ENCODE measurements at places on chromosomes 12 and 14.
A peak's percentile ranks its signal among the peaks of the same experiment; 100 is the strongest.

- DNase-seq = no peak
Measured at GRCh38 chr12:41920355-41920754, 224.3 kb downstream of the GXYLT1 start.

DNA sequence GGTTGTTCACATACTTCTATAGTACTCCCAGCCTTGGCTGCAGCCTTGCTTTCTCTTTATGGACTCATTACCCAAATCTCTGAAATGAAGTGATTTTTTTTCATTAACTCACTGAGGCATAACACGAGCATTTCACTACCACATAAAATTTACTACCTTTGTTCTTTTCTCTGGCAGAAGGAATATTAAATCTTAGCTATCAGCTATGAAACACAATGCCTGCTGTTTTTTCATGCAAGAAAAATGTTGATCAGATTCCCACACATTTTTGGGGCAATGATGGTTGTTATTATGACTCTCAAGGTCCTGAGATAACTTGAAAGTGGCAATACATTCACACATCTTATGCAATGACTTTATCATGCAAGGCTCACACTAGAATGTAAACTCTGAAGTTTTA is 225.3 kb upstream of the ATP2B1 start:
- no peak for DNase-seq

DNA sequence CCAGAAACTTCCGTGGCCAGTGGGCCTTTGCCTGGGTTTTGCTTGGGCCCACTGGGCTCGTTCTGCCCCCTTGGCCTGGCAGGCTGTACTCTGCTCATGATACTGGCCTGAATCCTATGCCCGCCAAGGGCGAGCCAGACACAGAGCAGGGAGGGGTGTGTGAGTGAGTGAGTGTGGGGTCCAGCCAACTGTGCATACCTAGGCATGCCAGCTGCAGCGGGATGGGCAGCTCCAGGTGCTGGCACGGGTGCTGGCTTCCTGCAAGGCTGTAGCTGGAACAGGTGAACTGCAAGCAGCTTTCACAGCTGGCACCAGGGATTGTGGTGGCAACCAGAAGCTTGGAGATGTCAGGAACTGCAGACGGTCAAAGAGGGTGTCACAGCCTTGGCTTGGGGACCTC is 1276.4 kb downstream of the SLC16A7 start:
- no peak for DNase-seq

DNA sequence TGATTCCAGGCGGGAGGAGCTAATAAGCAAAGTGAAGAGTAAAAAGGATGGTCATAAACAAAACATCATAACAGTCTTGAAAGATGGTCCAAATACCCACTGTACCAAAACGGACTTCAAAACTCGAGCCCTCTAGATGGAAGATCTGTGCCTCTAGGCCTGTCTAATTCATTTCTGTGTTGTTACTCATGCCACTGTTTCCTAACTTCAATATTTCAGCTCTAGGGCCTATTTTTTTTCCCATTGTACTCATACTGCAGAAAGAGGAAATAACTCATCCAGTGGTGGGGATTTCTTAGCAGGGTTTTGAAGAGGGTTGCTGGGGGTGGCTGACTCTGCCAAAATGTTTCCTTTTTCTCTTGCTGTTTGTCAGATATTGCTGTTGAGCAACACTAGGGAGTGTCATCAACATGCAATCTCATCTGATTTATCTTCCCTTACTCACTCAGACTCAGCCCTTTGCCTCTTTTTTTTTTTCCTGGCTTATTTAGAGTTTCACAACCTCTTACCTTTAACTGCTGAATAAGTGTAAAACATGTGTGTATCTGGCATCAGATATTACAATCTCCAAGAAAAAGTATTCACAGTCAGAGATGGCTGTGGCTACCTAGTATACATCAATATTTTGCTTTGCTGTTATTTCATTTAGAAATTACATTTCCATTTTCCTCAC is 189.6 kb downstream of the DUSP6 start:
- DNase-seq = peak; percentile 91

All from RWPE1 (cell line).